ENCODE measurements at places on chromosomes 1 and 21. TPM values are rescaled to one million over a fixed set of nuclear protein-coding genes. Genes with fewer than 3 reads are reported as not detected.

The RNU1-3 gene
- total RNA-seq: not detected

The FCRL2 gene
- total RNA-seq: not detected

The TAF13 gene
- 23.6 TPM for total RNA-seq

The ADCY10 gene
- 0.07 TPM for total RNA-seq

The GFI1 gene
- 0.21 TPM for total RNA-seq

The MPL gene
- total RNA-seq: 0.14 TPM
